ENCODE measurements at places on chromosomes 16 and 17. TPM values are rescaled to one million over a fixed set of nuclear protein-coding genes. Genes with fewer than 3 reads are reported as not detected.

NACA2 gene
- total RNA-seq, result not detected

VAT1L gene
- total RNA-seq, result 5.1 TPM

GRCh38 chr16:324451-325334 lies 27.8 kb downstream of the AXIN1 start:
- no peaks in the 10 kb centered on the region for H3K36me3 ChIP-seq
- no peak overlapping the region for H3K27ac ChIP-seq
- H3K4me1 ChIP-seq, result peaks cover 55% of the 10 kb centered on the region
- H3K27me3 ChIP-seq, result no peaks in the 10 kb centered on the region
- DNase-seq, result no peak
- H3K4me3 ChIP-seq, result no peak overlapping the region

DNA sequence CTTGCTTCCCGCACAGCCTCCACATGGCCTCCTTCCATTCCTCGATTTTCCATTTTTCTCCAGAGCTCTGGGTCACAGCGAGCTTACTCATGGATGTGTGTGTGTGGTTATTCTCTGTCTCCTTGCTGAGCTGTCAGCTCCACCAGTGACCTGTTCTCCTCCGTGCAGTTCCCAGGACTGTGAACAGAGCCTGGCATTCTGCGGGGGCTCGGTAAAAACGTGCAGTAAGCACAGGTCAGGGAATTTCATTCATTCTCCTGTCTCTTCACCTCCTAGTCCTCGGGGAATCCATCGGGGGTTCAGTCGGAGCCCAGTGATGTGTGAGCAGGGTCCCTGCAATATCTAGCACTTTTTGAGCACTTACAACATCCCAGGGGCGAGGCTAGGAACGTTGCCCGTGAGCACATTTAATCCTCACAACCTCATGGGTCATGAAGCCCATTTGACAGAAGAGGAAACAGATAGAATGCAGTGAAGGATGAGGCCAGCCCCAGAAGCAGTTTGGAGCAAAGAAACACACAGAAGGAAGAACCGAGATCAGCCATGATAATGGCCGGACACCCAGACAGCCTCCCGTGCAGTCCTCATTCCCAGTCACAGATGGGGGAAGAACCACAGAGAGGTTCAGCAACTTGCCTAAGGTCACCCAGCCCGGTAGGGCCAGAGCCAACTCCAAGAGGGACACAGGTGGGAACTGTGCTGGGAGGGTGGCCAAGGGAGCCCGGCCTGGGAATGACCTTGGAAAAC lies 183.2 kb upstream of the GSE1 start:
- DNase-seq, result no peak
- H3K4me1 ChIP-seq, result peaks cover 14% of the 10 kb centered on the region
- no peak overlapping the region for H3K4me3 ChIP-seq

DNA sequence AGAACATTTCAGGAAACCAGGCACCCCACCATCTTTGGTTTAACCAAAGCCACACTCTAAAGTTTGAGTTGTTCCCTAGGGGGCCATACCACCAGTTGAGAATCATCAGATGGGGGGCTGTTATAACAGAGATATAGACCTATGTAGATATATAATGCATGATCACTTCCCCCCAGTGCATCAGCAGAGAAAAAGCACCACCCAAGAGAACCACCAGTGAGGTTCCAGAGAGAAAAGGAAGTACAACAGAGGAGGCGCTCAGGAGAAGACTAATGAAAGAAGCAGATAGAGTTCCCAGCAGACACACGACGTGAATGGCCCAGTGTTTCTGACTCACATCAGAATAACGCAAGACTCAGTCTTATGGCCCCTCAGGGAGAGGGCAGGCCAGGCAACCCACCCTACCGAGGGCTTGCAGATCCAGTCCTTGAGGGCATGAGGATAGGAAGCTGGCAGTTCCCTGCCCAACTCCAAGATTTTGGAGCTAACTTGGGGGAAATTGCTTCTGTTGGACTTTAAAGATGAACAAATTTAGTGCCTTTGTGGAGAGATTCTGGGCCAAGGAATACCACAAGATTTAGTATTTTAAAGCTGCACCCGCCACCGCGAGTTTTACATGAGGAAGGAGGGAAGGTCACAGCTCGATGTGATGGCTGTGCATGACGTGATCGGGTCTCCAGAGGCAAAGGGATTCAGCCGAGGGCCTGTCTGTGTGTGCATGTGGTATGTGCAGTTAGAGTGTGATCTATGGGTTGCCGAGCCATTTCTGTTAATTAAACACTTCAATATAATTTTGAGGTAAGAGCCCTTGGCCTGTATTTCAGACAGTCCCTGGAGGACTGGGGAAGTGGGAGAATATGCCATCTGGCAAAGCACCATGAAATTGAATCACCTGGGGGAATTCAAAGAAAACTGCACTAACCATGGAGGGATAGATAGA lies 53.1 kb downstream of the AIPL1 start:
- peaks cover 6% of the 10 kb centered on the region for H3K27me3 ChIP-seq
- H3K36me3 ChIP-seq, result no peaks in the 10 kb centered on the region
- H3K4me1 ChIP-seq, result no peaks in the 10 kb centered on the region
- no peak for DNase-seq
- H3K27ac ChIP-seq, result no peak overlapping the region

DNA sequence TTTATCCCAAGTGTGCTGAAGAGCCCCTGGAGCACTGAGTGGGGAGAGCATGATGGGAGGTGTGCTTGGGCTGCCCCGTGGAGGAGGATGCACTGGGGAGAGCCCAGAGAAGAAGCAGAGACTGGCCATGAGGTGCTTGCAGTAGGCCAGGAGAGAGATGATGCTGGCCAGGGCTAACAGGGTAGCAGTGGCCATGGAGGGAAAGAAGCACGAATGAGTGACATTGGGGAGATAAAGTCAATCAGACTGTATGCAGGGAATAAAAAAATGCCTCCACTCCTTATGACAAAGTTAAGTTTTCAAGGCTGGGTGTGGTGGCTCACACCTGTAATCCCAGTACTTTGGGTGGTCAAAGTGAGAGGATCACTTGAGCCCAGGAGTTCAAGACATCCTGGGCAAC lies 5.4 kb upstream of the TMEM220 start:
- no peak for DNase-seq
- H3K27ac ChIP-seq, result no peak overlapping the region
- no peak overlapping the region for H3K4me3 ChIP-seq
- H3K4me1 ChIP-seq, result peaks cover 13% of the 10 kb centered on the region

Data from stomach (tissue), 19 donors.